Stimulated activated CD8-positive, alpha-beta memory T cell treated with anti-CD3 and anti-CD28 coated beads, Interleukin-15, amount 100 ng/mL, for 4 hours (primary cell): ENCODE measurements at places on chromosomes 3 and 15.

- DNase-seq = no peak
Observed at GRCh38 chr3:86416334-86416733, 574.6 kb downstream of the VGLL3 start.

GRCh38 chr3:58066842-58067241 lies 58.6 kb downstream of the FLNB start:
- DNase-seq = no peak

DNA sequence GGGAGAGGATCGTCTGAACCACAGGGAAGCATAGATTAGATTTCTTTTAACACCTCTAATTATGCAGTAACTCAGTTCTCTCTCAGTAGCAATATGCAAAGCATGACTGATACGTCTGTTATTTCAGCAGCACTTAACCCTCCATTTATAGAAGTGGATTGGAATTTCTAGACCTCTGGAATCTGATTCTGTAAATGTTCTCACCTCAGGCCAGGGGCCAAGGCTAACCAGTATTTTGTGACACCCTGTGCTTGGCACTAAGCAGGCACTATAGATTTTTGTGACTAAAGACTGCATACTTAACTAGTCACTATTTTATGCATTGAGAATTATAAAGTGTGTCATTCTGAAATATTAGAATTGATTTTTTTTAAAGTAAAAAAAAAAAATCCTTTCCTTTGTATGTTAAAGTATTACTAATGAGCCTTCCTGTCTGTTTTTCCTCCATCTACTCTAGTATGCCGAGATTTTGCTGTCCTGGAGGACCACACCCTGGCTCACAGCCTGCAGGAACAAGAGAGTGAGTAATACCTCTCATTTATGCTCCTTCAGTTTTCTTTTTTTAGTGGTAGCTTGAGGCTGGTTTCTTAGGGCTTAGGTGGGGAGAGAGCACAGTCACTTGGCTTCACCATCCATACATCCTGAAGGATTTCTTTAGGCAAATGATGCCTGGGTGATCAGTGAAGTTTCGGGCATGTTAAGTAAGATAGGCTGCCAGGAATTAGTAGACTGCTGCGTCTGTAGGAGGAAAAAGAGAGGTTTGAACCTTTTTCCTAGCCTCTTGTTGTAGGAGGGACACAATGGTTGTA lies 26.5 kb upstream of the UTS2B start:
- no peak for DNase-seq

DNA sequence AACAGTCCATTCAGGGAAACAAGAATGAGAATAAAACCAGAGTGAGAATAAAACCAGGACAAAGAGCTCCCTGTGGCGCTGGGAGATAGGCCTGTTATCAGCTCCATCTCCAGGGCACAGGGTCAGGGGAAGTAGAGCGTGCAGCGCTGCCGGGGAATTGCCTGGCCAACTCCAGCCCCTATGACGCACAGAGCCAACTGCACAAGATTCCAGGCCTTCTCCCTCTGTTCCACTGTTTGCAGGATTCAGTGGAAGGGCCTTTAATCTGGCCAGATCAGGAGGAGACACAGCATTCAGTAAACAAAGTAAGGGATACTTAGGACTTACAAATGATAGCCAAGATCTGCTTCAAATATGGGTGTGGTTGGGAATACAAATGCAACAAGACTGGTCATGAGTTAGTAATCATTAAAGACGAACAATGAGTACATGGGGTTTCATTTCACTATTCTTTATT lies 49.4 kb downstream of the ITGB5 start:
- no peak for DNase-seq

DNA sequence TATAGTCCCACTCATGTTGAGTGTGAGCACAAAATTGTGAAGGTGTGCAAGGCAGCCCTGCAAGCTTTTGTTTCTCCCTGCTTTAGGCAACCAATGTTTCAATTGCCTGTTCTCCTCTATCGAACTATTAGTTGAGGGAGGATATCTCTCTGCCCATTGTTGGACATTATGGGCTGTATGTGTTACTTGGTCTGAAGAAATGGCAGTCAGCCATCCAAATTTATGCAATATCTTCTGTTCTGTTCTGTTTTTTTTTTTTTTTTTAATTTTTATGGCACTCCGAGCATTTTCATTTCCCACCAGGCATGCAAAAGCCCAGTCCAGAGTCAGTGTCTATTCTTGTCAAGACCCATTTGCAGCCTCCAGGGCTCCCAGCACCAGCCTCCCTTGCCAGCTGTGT lies 44.0 kb downstream of the ANAPC13 start:
- no peak for DNase-seq

DNA sequence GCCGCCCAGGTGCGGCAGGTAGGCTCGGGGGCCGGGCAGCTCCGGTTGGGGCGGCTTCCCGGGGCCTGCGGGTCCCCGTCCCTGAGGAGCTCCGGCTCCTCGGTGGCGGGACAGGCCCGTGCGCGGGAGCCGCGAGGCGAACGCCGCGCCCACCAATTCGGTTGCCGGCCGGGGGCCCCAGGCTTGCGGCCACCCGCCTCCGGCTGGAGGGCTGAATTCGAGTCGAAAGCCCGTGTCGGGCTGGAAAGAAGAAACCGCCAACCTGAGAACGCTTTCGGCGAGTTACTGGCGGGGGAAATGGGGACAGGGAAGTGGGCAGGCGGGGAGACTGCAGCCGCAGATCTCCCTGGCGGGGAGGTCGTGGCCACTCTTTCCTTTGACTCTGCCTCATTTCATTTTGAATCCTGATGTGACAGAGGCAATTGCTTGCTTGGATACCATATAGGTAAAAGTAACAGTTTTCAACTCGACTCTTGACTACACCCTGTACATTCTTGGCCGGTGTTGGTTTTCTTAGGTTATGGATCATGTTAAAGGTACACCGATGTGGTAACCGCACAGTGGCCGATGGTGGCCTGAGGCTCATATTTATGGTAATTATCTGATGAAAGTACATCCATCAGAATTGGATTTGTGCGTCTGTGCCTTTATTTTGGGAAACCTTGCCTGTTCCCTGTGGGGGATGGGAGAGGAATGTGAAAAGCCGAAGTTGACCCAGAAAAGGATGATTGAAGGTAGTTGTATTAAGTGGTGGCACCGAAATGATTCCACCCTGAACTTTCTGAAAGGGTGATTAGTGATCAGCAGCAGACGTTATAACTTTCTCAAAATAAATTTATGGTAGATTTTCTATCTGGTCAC lies 1.7 kb downstream of the B3GNT5 start:
- DNase-seq = no peak

DNA sequence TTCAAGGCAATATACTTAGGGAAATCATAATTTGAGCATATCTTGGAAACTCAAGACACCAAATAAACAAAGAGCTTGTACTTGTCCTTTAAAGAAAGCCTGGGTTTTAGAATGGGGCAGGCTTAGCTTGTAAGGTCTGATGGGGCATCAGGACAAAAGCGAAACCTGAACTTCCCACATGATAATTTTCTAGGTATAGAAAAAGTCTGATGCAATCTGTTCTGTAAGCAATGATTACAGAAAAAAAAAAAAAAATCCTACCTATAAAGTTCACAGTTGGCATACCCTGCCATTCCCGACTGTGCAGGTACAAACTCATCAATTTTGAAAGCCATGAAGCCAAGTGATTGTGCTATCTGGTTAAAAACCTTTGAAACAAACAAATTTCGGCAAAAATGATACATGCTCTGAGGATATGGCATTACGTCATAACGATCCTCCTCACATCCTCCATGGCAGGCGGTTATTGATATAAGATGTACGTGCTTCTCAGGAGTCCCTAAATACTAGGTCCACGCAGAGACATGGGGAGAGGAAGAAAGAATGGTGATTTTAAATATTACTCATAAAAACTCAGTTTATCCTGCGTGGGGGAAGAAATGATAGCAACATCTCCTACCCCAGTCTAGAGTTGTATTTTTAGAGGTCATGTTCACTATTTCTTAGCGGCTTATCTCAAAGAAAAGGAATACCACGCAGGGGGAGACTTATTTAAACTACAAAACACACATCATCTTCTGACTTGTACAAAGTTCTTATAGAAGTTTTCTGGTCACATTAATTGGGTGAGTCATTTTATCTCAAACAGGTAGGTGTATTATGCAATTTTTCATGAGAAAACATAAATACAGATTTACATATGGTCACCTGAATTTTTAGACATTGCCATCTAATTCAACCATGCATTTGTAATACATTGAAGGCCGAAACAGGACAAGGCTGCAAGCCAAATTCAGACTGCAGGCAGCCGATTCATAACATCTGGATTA lies 27.0 kb downstream of the MB21D2 start:
- no peak for DNase-seq

- no peak for DNase-seq
Observed at GRCh38 chr3:99765042-99765942, 52.4 kb upstream of the CMSS1 start.

- DNase-seq = no peak
Observed at GRCh38 chr3:159429702-159430101, 558.9 kb upstream of the IL12A start.

- no peak for DNase-seq
Observed at GRCh38 chr3:14137004-14137403, 12.2 kb downstream of the TMEM43 start.

DNA sequence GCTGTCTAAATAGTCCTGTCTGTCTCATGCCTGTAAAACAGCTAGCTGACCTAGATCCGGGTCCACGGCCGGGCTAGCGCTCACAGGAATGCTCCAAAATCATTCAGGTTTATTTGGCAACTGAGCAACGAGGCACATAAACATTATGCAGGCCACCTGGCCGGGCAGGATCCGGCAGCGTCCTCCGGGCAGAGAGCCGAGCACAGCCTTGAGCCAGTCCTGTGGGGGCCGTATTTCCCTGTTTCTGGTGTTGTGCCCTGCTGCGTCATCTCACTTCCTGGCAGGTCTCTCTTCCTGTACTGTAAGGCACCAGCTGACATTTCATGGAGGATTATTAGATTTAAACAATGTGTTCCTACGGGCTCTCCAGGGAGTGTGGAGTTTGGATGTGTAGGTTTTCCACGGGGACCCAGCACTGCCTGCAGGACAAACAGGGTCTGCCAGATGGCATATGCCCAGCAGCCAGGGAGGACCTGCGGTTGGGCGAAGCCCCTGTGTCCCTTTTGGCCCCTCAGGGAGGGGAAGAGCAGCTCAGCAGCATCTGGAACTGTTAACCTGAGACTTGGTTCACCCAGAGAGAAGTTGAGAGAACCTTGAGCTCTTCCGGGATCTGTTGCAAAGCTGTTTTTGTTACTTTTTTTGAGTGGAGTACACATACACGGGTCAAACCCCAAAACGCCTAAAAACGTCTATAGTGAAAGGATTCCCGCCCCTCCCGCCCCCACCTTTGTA lies 16.6 kb upstream of the LRRK1 start:
- no peak for DNase-seq

- no peak for DNase-seq
Observed at GRCh38 chr15:100337096-100338044, 4.4 kb downstream of the ADAMTS17 start.

GRCh38 chr15:72207558-72208085 lies 10.0 kb upstream of the GRAMD2A start:
- no peak for DNase-seq

DNA sequence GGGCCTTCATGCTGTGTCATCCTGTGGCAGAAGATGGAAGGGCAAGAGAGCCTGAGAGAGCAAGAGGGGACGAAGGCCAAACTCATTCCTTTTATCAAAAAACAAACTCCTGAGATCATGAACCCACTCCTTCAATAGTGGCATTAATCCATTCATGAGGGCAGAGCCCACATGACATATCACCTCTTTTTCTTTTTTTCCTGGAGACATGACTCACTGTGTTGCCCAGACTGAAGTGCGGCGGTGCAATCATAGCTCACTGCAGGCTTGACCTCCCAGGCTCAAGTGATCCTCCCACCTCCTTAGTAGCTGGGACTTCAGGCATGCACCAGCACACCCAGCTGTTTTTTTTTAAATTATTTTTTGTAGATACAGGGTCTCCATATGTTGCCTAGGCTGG lies 92.0 kb upstream of the RNU6-1 start:
- DNase-seq = no peak

- DNase-seq = no peak
Observed at GRCh38 chr15:40008061-40008765, 30.8 kb downstream of the SRP14 start.

GRCh38 chr15:25707656-25708365 lies 155.3 kb downstream of the ATP10A start:
- no peak for DNase-seq

DNA sequence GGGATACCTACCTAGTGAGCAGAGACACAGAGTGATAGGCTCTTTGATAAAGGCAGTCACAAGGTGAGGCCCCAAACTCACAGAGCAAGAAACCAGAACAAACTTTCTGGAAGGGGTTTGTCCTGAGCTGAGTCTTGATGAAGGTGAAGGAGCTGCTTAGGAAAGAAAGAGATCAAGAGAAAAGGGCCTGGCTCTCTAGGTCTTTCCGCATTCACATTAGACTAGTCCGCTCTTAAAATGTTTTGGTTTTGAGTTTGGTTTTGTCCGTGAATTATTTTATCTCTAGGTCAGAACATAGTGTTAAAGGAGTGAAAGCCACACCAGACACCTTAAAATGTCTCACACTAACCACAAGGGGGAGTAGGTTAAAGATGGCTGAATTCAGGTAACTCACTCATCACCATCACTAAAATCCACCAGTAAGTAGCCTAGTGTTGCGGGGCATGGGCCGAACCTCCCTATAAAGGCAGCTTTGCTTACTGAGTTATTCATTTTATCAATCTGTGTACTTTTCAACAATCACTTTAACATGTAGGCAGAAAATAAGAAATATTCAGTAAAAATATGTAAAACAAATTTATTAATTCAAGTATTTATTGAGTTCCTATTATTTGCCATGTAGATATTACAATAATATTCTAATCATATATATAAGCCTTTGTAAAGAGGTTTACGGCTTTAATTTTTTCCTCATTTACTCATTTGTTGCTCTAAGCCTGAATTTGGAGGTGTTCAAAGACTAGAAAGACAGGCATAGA lies 121.5 kb upstream of the TSC22D2 start:
- DNase-seq = no peak

- no peak for DNase-seq
Observed at GRCh38 chr3:42855219-42855546, 20.5 kb downstream of the CYP8B1 start.

DNA sequence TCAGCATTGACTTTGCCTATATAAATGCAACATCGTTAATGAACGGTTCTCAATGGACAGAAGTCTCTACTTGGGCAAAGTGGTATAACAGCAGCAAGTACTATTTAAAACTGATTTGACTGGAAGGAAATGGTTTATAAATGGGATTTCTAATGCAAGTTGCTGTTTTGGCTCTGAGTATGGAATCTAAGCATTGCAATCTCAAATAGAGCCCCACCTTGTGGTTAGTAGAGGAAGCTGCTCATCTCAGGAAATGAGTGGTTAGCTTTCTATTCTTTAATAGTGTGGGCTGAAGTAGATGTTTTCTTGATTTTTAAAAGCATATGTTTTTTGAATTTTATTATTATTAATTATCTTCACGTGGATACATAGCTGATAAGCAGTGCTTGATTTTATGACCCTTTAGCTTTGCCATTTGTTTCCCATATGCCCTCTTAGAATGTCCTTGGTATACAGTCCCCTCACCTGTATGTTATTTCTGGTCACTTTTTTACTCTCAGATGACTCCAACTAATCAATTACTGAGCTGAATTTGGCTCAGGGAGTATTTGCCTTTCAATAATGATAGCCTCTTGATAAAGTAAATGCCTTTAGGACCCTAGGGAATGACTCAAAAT lies 67.1 kb downstream of the OXSM start:
- DNase-seq = no peak

- DNase-seq = no peak
Observed at GRCh38 chr3:16816048-16816780, 68.5 kb upstream of the PLCL2 start.

- no peak for DNase-seq
Observed at GRCh38 chr3:77204788-77205187, 164.9 kb downstream of the ROBO2 start.
